Stimulated activated CD4-positive, alpha-beta T cell treated with anti-CD3 and anti-CD28 coated beads, Interleukin-4, amount 100 ng/mL, for 1 hour (primary cell): ENCODE measurements at places on chromosomes 7 and 10.

DNA sequence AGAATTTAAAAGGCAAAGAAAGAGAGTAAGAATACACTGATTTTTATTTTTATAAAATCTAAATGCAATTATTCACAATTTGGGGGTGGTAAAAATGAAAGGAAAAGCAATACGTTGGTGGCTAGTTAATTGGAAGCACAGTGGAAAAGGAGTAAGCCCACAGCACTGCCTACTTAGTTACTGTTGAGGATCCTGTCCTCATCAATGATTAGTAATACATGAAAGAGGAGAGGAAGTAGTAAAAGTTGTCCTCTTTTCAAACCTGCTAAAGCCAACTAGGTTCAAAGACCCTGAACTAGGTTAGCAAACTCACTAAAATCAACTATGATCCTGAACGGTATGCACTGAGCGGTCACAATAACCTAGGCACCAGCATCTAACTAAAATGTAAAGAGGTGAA lies 52.7 kb upstream of the LRRN3 start:
- no peak for DNase-seq

DNA sequence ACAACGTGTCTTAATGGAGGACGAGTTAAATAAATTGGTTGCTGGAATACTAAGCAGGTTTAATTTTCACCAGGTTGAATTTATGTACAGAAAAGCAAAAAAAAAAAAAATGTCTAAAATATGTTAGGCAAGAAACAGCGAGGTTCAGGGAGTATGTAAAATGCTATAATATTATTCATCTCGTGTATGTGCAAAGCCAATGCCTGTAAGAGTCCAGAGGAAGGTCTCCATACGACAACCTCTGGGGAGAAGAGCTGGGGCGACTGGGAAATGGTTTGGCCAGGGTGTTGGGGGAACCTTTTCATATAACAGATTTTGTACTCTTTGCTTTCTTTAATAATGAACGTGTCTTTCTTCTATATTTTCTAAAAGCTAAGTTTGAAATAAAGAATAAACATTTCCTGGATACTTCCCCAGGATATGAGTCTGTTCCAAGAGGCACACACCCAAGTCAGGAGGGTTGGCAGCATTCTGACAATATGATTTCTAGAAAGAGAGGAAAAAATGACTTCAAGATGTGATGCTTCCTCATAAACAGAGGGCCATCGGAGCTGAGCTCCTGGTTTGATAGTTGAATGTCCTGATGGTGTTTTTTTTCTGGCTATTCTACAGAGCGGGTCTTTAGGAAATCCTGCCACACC lies 208.6 kb upstream of the MGMT start:
- no peak for DNase-seq

- DNase-seq = no peak
Measured at GRCh38 chr7:138023618-138024342, 21.9 kb upstream of the CREB3L2 start.

GRCh38 chr10:108789919-108790318 lies 1133.4 kb downstream of the XPNPEP1 start:
- DNase-seq = no peak
